AG08396 (cell line): ENCODE measurements at places on chromosomes 2 and 18.

- DNase-seq = peak; percentile 86
Observed at GRCh38 chr2:219627103-219628100, at the start of gene SLC4A3. Gene SLC4A3, plus strand, starts transcription at chr2:219627630. Its CDS starts 363 bp downstream, at chr2:219627993.

DNA sequence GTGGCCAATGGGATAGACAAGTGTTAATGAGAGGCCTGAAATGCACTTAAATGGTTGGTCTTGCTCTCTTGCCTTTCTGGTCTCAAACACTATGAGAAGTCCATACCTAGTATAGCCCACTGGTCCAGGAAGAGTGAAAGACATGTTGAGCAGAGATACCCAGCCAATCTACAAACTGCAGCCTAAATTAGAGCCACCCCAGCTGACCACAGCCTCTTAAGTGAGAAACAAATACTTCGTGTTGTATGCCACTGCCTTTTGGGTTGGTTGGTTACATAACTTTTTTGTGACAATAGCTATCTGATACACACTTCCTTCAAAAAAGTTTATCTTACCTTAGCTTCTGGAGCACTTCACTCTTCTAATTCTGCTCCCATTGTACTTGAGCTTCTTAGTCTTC is 8.8 kb upstream of the EXOC6B start:
- no peak for DNase-seq

GRCh38 chr2:233528182-233528581 is 38.4 kb downstream of the USP40 start:
- no peak for DNase-seq

DNA sequence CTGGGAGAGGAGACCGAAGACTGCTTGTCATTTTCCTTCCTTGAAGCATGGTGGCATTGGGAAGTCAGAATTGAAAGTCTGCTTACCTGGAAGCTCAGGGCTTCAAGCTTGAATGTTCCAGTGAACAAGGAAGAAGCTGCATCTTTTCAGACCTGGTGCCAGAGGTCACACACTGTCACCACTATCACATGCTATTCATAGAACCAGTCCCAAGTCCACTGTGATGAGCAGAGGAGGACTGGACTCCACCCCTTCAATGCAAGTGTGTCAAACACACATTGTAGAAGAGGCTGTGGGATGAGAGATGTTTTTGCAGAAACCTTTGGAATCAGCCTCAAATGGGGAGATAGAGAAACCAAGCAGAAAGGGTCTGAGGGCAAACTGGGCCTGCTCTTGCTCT is 81.4 kb downstream of the LYPD1 start:
- no peak for DNase-seq

DNA sequence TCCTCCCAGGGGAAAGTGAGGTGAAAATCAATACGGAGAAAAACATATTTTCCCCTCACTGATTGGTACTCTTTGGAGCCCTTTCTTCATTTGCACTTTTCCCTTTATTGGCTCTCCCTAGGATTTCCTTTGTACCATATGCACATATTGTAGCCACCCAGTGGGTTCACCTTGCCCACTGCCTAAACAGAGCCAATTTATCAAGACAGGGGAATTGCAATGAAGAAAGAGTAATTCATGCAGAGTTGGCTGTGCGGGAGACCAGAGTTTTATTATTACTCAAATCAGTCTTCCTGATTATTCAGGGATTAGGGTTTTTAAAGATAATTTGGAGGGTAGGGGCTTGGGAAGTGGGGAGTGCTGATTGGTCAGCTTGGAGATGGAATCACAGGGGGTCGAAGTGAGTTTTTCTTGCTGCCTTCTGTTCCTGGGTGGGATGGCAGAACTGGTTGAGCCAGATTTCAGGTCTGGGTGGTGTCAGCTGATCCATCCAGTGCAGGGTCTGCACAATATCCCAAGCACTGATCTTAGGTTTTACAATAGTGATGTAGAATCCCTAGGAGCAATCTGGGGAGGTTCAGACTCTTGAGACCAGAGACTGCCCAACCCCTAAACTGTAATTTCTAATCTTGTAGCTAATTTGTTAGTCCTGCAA is 15.1 kb upstream of the KCNE4 start:
- DNase-seq = no peak
